Occipital lobe (tissue), 3 donors: ENCODE measurements at places on chromosomes 12 and 14.

DNA sequence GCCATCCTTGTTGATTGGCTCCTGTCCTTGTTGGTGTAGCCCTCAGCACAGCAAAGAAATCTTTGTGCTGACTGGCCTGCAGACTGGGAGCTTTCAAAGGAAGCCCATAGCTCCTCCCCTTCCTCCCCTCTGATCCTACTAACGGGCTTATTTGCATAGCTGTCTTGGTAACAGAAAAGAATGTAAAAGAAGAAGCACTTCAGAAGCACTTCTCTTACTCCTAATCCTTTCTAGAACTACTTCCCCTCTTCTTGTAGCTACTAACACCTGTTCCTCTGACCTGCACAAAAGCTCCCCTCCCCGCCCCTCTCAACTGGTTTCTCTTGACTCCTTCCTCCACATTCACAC lies 14.3 kb upstream of the RIC8B start:
- no peak for DNase-seq

GRCh38 chr14:105180592-105181548 lies at the start of gene NUDT14:
Gene NUDT14, minus strand, starts transcription at chr14:105181312. Its CDS starts 103 bp downstream, at chr14:105181209.
- peak; percentile 36 for DNase-seq

DNA sequence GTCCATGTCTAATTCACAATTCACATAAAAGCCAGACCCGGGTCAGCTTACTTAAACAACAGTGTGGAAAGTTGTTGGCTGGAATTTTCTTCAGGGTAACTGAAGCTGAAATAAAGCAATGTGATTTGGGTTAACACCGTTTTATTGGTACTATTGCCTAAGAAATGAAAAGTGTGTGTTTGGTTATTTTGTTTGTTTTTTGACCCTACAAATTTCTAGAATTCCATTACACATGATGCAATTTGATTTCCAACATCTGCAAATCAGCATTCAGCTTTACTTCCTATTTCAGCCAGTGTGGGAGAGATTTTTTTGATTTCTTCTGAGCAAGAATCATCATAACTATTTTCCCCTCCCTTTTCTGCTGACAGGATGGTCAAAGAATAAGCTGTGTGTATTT lies 45.7 kb upstream of the CLMN start:
- no peak for DNase-seq

DNA sequence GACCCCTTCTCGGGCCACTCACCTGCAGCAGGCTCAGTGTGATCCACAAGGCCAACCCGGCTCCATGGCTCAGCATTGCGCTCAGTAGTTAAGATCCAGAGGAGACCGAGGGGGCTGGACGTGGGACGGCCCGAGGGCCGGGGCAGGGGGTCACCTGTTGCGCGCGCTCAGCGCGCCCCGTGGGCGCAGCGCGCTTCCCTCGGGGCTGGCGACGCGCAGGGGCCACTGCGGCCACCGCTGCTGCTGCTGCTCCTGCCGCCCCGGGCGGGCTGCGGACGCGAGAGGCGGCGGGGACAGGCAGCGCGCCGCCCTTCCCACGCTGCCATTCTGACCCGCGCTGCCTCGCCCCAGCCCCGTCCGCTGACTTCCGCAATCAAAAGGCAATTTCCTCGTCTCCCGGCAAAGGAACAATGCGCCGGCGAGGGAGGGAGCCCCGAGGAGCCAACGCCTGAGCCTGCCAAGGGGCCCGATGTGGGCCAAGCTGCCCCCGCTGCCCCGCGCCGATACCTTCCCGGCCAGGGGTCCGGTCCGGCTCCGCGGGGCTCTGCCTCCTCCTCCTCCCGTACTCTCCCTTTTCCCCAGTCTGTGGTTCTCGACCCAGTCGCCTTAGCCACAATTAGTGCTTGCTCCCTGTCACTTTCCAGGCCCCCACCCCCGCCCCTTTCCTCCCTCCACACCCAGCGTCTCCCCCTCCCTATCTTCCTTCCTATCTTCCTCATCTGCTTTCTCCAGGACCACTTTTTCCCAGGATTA lies 27.3 kb downstream of the PTPRB start:
- DNase-seq = no peak

DNA sequence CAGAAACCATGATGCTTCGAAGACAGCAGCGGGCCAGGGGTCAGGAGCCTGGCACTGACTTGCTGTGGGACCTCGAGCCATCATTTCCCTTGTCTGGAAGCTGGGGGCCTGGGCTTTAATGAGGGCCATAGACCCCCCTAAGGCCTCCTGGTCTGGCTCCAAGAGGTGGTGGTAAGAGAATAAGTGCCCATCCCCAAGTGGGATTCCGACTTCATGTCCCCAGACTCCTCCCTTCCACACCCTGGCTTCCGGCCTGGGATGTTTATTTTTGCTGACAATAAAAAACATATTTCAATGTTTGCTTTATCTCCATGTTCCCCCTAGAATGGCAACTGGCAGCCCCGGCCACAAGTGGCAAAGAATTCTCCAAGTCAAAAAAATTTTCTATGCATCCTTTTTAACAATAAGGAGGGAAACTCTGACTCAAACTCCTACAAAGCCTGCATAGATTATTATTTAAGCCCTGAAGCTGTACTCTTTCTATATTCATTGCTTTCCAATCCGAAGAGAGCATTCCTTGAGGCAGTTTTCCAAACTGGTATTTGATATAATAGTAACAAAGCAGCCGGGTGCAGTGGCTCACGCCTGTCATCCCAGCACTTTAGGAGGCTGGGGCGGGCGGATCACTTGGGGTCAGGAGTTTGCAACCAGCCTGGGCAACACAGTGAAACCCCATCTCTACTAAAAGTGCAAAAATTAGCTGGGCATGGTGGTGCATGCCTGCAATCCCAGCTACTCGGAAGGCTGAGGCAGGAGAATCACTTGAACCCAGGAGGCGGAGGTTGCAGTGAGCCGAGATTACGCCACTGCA lies 84.0 kb downstream of the ITPK1 start:
- no peak for DNase-seq

DNA sequence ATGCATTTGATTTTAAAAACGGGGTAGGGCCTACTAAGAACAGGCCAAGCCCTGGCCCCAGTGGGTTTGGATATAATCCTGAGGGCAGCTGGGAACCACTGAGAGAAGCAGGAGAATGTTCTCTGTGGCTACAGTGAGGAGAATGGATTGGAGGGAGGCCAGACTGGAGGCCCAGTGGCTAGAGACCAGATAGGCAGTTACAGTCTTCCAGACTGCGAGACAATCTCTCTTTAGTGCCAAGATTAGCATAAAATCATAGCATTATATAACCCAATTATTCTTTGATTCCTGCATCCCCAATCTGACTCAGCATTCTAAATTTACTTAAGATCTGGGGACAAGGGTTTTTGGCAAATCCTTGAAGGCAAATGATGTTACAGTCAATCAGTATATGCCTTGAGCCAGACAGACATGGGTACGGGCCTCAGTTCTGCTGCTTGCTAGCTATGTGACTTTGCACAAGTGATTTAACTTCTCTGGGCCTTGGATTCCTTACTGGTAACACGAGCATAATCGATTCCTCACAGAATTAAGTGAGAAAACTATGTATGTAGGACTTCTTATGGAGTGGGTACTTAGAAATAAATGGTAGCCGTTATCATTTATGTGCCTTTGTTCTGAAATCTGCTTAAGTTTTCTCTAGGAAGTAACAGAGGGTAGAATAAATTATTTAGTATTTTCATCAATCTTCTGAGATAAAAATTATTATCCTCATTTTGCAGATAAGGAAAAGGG lies 18.3 kb downstream of the NINJ2 start:
- no peak for DNase-seq

- DNase-seq = no peak
These were observed 216.2 kb upstream of the PDZRN4 start for GRCh38 chr12:40971911-40972310.

GRCh38 chr12:38465020-38465419 lies 148.4 kb downstream of the ALG10B start:
- no peak for DNase-seq

DNA sequence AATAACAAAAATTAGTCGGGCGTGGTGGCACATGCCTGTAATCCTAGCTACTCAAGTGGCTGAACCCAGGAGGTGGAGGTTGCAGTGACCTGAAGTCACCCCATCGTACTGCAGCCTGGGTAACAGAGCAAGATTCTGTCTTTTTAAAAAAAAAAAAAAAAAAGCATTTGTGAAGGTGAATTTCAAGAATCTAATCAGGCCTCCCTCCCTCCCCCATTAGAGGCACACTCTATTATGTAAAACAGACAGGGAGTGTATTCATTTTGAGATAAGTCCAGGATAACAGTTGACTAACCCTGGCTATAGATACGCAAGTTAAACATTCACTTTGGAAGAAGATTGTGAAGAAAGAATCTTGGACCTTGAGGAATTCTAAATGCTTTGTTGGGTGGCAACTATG lies 2.9 kb downstream of the RESF1 start:
- DNase-seq = no peak

DNA sequence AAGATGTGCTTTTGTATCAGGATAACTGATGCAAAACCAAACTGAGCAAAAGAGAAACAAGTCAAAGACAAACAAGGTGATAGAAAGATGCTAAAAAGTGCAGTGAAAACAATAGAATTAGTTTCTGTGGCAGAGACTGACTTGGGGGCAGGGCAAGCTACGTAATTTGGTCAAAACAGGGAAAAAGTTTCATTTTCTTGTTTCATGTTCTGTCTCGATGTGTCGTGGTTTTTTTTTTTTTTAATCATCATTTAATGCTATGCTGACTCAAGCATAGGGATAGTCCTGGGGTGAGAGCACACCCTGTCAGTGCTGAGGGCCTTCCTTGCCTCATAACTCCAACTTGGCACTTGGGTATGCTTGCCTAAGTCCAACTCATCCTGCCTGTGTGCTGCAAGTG lies 144.1 kb upstream of the PTPRQ start:
- DNase-seq = no peak

GRCh38 chr14:72554994-72555608 lies 338.8 kb downstream of the DPF3 start:
- DNase-seq = no peak

GRCh38 chr12:46676396-46676795 lies 149.4 kb downstream of the SLC38A4 start:
- DNase-seq = no peak

DNA sequence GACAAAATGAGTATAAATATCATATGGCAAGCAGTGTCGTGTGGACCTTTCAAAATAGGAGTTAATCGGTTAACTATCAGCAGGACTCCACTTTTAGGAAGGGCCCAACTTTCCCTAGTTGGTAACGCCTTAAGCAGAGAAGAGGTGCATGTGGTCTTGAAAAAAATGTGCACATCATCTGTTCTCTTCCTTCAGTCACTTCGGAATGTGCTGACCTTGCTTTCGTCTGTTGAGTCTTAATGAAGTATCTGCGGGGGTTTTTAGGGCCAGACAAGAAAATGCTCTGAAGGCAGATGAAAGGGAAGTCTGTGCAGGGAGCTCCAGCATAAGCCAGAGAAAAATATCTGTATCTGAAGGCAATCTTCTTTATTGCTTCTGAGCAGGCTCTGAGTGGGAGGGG lies 185.2 kb downstream of the AEBP2 start:
- no peak for DNase-seq

DNA sequence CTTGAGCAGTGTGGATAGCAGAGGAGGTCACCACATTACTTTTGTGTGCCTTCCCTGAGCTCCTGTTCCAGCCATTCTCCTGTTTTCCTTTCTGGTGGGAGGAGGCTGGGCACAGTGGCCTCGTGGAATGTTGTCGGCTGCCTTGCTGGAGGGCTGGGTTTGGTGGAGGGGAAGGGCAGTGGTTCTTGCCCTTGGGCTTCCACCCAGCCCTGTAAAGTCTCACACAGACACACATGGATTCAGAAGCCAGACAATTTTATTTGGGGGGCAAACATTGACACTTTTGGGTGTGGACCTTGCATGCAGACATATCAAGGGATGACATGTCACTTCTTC lies 866 bp downstream of the NPFF start:
- no peak for DNase-seq

- DNase-seq = no peak
These were observed 12.4 kb downstream of the FBRSL1 start for GRCh38 chr12:132502149-132502881.

DNA sequence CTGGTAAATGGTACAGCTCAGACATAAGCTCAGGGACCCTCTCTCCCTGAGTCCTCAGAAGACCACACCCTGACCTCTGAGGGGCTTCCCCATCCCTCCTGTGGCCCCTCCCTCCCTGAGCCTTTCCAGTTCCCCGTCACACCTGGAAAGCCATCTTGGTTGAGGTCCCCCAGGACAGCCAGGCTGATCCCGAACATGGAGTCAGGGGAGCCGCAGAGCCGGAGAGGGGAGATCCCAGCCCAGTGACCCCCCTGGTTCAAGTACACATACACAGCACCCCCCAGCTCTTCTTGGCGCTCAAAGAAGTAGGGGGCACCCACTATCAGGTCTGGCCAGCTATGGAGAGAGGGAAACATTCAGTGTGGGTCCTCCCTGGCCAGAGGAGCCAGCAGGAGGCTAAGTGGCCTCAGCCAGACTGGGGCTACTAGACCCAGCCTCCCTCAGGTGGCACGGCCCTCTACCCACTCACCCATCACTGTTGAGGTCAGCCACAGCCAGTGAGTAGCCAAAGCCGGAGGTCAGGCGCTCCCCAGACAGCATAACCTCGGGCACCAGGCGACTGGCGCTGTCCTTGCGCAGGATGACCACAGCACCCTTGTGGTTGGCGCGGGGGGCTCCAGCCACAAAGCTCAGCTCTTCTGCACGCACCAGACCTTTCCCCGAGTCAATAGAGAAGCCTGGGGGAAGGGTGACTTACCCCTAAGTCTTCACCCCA lies 9.3 kb downstream of the ITGA7 start:
- DNase-seq = no peak

DNA sequence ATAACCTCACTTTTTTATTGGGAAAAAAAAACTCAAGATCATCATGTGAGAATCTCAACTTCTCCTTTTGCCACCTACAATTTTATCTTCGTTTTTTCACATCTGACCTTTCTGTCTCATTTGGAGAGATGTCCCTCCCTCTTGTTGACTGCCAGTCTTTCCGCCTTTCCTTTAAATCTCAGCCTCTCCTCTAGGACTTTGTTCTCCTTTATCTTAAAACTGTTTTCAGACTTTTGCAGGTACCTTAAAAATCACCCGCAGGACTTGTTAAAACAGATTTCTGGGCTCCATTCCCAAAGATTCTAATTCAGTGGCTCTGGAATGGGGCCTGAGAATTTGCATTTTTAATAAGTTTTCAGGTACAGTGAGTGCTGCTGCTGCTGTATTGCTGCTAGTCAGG lies 223.2 kb downstream of the NTF3 start:
- DNase-seq = no peak

- DNase-seq = no peak
These were observed 6.4 kb downstream of the GNS start for GRCh38 chr12:64752833-64753238.

DNA sequence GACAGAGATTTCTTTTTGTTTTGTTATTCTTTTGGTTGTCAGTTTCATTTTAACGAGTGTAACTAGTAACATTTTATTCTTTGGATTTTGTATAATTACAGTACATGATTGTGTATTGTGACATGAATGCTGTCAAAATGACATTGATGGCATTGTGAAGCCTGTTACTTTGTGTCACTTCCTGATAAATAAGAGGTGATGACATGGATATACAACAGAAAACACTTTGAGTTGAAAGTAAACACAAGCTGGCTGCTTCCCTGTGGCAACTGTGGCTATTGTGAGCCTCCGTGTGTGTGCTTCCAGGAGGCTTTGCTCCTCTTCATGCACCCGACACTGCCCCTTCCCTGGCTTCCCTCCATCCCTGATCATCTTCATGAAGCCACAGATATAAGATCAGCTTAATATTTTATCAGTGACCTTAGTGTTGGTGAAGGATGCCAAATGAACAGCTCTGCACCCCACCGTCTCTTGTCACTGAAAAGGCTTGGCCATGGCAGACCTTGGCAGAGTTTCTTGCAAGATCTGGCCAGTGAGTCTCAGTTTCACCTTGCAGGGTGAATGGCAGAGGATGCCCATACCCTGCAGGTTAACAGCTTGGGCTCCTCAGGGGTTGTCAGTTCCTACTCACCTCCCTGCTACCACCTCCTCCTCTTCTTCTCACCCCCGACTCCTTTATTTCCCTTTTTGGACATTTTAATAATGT lies 191.9 kb downstream of the EPS8 start:
- DNase-seq = no peak
